ENCODE measurements at places on chromosomes 1 and 21.

- DNase-seq = peak; percentile 28
Observed at GRCh38 chr1:27971674-27972073, 11.9 kb downstream of the XKR8 start.

DNA sequence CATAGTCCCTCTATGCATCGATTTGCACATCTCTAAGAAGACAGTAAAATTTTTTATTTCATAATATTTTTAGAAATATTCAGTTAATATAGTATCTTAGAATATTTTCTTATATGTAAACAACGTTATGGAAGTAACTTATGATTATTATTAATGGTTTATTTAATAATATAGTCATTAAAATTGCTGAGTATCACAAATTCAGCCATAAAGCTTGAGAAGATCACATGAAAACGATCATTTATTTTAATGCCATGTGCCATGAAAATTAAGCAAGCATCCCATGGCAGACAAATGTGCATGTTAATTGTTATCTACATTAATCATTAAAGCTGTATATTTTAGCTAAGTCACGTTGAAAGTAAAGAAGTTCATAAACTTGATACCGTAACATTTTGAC is 907.1 kb downstream of the KCNT2 start:
- DNase-seq = no peak

- no peak for DNase-seq
Observed at GRCh38 chr1:193115629-193116227, 6.1 kb upstream of the CDC73 start.

DNA sequence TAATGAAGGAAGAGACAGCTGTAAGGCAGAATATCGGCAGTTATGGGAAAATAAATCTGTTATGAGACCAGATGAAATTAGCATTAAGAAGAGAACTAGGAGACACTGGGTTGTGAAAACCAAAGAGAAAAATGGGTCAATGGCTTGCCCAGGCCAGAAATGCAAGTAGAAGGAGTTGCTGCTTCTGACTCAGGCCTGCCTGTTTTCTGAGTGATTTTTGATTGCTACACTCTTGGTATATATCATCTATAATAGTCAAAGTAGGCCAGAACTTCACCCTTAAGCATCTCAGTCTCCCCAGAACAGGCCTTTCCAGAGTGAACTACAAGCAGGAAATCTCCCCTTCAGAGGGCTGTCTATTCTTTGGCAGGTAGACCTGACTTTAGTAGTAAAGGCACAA is 107.0 kb downstream of the NRIP1 start:
- no peak for DNase-seq

DNA sequence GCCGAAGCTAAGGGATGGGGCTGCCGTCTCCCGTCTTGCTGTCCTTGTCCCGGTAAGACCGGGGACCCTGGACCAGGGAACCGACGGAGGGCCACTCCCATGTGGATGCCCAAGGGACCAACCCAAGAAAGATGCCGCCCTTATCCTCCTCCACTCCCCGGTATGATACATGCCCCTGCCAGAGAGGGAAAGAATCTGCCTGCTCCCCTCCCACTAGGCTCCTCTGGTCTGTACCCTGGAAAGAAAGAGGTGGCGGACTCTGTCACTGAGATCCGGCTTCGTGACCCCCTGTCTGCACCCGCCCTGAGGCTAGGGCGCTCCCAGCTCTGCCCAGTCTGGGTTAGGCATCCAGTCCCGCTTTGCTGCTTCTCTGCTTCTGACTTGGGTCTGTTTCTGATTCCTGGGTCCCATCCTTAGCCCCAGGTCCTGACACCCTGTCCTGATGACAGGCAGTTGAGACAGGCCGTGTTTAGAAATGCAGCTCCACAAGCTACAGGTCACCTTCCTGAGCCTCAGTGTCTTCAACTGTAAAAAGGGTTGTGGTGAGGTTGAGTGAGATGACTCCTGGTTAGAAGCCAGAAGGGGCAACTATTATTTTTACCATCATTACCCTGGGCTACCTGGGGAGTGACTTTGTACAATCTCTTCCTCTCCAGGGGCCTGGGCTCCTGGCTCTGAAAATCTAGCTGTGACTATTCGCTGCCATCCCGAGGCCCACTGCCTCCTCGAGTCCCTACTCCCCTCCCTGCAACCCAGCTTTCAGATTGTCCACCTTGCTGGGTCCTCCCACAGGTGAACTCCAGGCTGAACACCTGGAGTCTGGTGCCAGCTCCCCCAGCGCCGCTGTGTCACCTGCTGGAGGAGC is 3.7 kb downstream of the MATN1 start:
- no peak for DNase-seq

- DNase-seq = no peak
Observed at GRCh38 chr1:20615946-20616846, 17.1 kb upstream of the PINK1 start.

- no peak for DNase-seq
Observed at GRCh38 chr1:116092752-116093489, 18.3 kb upstream of the MAB21L3 start.

- DNase-seq = no peak
Observed at GRCh38 chr1:60423146-60423780, 349.7 kb upstream of the C1orf87 start.

GRCh38 chr1:159188375-159188788 is 16.3 kb upstream of the ACKR1 start:
- DNase-seq = no peak

DNA sequence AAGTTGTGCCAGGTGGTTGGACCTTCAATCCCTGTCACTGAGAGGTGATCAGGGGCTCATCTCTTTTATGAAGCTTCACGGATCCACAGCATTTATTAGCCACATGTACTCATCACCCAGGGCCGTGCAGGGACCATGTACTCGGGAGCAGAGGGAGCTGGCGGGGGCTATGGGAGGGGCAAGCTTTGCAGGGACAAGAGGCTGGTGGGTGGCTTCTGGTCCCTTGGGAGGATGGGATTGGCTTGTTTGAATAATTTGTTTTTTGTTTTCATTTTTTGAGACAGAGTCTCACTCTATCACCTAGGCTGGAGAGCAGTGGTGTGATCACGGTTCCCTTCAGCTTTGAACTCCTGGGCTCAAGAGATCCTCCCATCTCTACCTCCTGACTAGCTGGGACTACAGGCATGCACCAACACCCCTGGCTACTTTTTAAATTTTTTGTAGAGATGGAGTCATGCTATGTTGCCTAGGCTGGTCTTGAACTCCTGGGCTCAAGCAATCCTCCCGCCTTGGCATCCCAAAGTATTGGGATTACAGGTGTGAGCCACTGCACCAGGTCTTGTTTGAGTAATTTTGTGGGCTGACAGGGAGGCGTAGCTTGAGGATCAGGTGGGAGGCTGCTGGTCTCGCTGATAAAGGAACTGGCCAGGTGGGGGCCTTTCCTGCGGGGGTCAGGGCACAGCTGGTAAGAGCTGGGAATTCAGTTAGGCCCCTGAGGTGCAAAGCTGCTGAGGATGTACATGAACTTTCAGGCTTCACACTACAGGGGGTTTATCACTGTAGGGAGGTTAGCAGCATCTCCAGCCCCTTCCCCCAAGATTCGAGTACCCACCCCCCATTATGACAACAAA is 308.0 kb upstream of the C1orf174 start:
- DNase-seq = no peak

DNA sequence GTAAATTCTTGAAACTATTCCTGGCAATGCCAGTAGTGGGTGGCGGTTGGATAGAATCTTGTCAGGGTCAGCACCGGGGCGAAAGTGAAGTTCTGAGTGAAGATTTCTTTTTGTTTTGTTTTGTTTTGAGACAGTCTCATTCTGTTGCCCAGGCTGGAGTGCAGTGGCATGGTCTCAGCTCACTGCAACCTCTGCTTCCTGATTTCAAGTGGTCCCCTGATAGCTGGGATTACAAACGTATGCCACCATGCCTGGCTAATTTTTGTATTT is 33.3 kb downstream of the PCNT start:
- no peak for DNase-seq

DNA sequence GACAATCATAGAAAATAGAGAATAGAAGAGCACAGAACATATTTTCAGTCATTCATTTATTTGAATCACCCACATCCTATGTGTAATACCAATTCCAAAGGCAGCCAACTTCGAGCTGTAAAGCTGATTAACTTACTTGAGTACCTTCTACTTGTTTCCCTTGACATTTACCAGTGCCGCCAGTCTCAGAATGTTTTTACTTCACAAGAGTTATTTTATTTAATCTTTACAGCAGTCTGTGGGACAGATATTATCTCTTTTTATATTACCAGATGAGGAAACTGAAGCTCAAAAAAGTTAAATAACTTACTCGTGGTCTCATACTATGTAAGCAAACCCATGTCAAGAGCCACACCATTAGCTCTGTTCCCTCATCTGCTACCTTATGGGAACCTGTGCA is 56.6 kb downstream of the FGGY start:
- DNase-seq = no peak

DNA sequence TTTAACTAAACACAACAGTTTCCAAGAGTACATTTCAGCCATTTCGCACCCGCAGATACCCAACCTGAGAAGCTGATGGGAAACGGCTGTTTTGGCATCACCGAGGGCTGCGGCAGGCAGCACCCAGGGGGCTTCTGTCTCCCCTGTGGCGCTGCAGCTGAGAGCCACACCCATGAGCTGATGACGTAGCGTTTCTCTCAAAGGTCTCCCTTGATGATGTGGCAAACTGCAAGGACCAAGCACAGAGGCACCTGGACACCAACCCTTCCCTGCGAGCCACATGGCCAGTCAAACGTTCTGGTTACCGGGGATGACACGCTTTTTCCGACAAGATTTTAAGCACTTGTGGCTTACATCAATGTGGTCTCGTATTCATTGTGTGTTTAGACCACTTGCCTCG is 150.8 kb upstream of the ERG start:
- DNase-seq = no peak

GRCh38 chr1:175183586-175183985 is 9.0 kb downstream of the KIAA0040 start:
- DNase-seq = no peak

Measured in HAP-1 (cell line).